MM.1S (cell line): ENCODE measurements at places on chromosomes 13 and 19.

DNA sequence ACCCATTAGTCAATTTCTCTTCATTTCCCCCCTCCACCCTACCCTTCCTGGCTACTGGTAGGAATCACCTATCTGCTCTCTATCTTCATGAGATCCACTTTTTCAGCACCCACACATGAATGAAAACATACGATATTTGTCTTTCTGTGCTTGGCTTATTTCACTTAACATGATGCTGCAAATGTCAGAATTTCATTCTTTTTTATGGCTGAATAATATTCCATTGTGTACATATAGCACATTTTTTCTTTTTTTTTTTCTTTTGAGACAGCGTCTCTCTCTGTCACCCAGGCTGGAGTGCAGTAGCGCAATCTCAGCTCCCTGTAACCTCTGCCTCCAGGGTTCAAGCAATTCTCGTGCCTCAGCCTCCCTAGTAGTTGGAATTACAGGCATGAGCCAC is 9.9 kb upstream of the CALM3 start:
- DNase-seq = no peak

DNA sequence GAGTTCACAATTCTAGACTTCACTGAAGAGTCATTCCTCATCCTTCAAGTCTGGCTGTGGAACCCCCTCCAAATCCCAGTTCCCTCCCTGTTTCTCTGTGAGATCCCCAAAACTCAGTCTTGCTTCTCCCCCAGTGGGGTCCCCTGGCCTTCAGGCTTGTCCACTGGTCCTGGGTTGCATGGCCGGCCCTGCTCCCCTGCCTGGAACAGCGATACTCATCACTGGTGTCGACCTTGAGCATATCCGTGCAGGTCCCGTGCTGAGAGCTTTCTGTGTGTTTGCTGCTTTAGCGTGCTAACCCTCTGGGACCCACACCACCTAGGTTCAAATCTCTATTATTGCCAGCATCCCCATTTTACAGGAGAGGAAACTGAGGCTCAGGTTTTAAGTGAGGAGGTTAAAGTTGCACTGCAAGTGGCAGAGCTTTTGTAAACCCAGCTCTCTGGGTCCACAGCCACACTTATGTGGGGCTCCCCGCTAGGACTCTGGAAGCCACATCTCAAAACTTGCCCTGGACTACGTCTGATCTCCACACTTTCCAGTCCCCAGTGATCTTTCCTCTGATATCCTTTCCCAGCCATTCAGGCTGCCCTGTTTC is 15.5 kb downstream of the LIPE start:
- DNase-seq = no peak

DNA sequence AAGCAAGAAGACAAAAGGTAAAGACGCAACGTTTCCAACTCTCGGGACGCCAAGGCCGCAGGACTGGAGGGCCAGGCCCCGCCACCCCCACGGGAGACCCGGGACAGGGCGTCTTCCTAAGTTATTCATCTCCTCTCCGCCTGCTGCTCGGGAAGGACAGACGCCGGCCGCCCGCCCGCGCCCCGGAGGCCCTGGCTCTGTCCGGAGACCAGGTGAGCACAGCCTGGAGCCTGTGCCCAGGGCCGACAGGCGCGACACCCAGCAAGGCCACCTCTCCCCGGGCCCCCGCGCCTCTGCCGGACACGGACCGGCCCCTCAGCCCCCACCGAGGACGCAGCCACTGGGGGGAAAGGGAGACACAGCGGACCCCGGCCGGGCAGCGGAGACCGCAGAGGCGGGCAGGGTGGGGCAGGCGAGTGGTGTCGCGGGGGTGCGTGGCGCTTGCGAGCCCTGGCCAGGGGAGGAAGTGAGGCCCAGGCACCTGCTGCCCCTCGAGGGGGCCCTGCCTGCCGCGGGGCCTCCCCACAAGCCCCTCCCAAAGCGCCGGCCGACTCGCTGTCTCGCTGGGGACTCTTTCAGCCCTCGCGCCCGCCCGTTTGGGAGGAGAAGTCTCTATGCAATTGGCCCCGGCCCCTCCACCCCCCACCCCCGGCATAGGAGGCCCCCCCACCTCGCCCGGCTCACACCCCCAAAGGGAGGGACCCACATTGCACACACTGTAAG is 17.2 kb downstream of the SMIM24 start:
- no peak for DNase-seq

DNA sequence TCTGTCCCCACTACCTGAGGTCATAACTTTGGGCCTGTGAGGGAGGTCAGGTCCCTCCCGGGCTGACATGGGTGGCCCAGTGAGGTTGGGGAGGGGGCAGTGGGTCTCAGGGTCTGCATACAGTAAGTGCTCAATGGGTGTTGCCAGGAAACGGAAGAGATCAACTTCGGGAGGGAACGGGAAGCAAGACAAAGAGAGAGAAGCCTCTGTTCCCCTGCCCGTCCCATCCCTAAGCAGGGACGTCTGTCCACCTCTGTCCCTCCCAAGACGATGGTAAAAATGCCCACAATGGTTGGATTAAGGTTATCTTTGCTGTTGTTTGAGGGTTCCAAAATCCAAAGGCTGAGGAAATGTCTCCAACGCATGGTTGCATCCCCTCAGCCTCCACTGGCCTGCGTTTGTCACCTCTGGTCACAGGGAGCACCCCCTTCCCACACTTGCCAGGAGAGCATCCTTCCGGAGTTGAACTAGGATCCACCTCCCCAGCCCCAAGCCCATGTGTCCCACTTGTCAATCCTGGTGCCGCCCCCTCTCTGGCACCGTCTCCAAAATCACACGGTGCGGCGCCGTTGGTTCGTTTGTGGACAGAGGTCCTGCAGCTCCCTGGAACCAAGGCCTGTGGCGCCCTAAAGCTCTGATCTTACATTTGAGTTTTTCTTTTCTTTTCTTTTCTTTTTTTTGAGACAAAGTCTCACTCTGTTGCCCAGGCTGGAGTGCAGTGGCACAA is 774 bp upstream of the HOMER3 start:
- no peak for DNase-seq

- no peak for DNase-seq
Observed at GRCh38 chr13:33752597-33752996, 65.4 kb upstream of the RFC3 start.

GRCh38 chr13:45765464-45765863 is 63.3 kb downstream of the CBY2 start:
- DNase-seq = no peak

DNA sequence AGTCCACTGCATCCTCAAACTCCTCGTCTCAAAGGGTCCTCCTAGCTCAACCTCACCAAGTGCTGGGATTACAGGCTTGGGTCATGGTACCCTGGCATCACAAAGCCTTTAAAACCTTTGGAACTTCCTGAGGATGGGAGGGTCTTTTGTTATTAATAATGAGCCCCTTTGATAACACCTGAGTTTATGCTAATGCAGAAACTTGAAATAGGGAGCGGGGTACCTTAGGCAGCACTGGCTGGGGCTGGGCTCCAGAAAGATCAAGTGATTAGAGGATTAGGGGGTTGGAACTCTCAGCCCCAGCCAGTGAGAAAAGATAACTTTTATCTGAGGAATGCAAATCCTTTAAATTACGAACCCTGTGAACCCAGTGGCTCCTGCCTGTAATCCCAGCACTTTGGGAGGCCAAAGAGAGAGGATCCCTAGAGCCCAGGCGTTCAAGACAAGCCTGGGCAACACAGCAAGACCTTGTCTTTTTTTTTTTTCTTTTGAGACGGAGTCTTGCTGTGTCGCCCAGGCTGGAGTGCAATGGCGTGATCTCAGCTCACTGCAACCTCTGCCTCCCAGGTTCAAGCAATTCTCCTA is 9.3 kb upstream of the PSPC1 start:
- DNase-seq = no peak

GRCh38 chr13:30153545-30154426 is 153.6 kb downstream of the KATNAL1 start:
- DNase-seq = no peak

DNA sequence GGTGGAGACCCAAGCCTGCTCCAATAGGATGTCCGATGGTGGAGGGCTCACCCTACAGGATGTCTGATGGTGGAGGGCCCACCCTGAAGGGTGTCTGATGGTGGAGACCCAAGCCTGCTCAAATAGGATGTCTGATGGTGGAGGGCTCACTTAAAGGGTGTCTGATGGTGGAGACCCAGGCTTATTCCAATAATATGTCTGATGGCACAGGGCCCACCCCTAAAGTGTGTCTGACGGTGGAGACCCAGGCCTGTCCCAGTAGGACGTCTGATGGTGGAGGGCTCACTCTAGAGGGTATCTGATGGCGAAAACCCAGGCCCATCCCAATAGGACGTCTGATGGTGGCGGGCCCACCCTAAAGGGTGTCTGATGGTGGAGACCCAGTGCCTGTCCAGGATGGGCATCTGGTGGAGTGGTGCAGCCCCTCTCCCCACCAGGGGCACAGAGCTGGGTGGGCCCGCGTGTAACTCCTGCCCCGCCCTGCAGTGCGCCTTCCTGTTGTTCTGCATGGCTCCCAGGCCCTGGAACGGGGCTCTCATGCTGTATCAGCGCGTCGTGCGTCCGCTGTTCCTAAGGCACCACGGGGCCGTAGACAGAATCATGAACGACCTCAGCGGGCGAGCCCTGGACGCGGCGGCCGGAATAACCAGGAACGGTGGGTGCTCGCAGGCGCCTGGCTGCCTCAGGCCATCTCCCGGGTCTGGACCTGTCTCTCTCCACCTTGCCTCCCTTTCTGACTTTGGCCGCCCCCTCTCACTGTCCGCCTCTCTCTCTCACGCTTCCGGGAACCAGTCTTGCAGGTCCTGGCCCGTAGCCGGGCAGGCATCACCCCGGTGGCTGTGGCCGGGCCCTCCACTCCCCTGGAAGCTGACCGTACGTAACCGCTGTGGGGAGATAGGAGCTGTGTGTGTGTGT is 5.1 kb downstream of the REEP6 start:
- DNase-seq = no peak

- no peak for DNase-seq
Observed at GRCh38 chr13:99074693-99075092, 96.8 kb upstream of the DOCK9 start.

DNA sequence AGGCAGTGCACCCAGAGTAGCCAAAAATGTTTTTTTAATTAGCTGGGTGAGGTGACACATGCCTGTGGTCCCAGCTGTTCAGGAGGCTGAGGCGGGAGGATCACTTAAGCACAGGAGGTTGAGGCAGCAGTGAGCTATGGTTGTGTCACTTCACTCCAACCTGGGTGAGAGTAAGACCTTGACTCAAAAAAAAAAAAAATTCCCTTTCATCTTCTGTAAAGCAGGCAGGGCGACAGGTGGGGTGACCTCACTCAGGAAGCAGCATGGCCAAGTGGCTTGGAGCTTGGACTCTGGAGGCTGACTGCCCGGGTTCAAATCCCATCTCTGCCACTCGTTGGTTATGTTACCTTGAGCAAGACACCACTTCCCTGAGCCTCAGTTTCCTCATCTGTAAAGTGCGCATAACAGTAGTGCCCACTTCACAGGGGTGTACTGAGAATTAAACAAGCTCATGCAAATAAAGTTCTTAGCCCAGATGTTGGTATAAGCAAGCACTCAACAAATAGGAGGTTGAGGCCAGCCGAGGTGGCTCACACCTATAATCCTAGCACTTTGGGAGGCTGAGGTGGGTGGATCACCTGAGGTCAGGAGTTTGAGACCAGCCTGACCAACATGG is 48.3 kb downstream of the MAP4K1 start:
- DNase-seq = no peak

- no peak for DNase-seq
Observed at GRCh38 chr13:76245211-76245610, 609.1 kb downstream of the LMO7 start.

GRCh38 chr13:45219938-45220375 is 19.1 kb upstream of the KCTD4 start:
- DNase-seq = no peak

GRCh38 chr19:30864391-30865215 is 484.6 kb downstream of the TSHZ3 start:
- no peak for DNase-seq

- DNase-seq = no peak
Observed at GRCh38 chr13:97539651-97540610, 106.0 kb downstream of the RAP2A start.

GRCh38 chr13:20446900-20447299 is 78.8 kb downstream of the CRYL1 start:
- DNase-seq = no peak

DNA sequence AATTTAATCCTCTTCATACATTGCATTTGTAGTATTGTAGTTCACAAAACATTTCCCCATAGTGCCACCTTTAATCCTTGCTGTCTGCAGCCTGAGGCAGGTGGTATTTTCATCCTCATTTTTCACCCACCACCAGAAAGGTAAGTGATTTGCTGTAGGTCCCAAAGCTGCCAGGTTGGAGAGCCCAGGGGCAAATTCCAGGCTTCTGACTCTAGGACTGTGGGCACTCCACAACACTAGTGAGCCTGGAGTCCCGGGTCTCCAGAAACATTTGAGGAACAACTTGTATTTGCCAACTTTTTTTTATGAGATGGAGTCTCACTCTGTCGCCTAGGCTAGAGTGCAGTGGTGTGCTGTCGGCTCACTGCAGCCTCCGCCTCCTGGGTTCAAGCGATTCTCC is 6.2 kb downstream of the ILF3 start:
- DNase-seq = no peak

- no peak for DNase-seq
Observed at GRCh38 chr13:114056205-114057013, 76.0 kb downstream of the RASA3 start.
